Activated B cell treated with CpG ODN at 0.5 μM for 24 hours (primary cell): ENCODE measurements at places on chromosomes 11 and 22. TPM values are rescaled to one million over a fixed set of nuclear protein-coding genes. Genes with fewer than 3 reads are reported as not detected.

- H3K27me3 ChIP-seq = no peaks in the 10 kb centered on the region
- H3K27ac ChIP-seq = peak overlapping the region; percentile 69
- peaks cover 15% of the 10 kb centered on the region for H3K4me1 ChIP-seq
- H3K36me3 ChIP-seq = no peaks in the 10 kb centered on the region
- peak; percentile 15 for DNase-seq
Observed at GRCh38 chr11:27233654-27234042, 129.4 kb downstream of the CCDC34 start.

- H3K4me3 ChIP-seq = no peak overlapping the region
- peaks cover 25% of the 10 kb centered on the region for H3K36me3 ChIP-seq
- peaks cover 84% of the 10 kb centered on the region for H3K4me1 ChIP-seq
- H3K27me3 ChIP-seq = no peaks in the 10 kb centered on the region
- no peak overlapping the region for H3K27ac ChIP-seq
Observed at GRCh38 chr11:68506908-68507307, 46.4 kb downstream of the PPP6R3 start.

Gene OR52I1
- not detected in 2 replicates for total RNA-seq

Gene ZNF70
- total RNA-seq = 4.0 and 4.9 TPM in 2 replicates

Gene DAGLA
- total RNA-seq = not detected in 2 replicates

Gene FAM180B
- total RNA-seq = 0.16 TPM in 1 of 2 replicates, not detected in the other
